ENCODE measurements at places on chromosomes 13 and 19.

DNA sequence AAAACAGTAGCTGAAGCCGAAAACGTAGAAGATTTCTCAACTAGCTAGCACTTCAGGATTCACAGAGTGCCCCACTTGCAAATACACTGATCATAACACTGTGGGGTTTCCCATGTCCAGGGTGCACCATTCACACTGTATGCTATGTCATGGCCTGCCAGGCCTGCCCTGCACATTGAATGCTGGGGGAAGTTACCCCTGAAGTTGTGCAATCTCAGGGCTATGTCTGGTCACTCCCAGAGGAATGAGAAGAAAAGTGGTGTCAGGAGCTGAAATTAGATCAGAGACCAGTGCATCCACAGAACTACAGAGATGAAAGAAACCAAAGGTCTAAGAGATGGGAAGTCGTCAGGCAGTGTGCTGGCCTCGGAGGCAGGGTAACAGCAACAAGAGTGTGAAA, 196.8 kb downstream of the RAP2A start:
- no peak for DNase-seq

- no peak for DNase-seq
These were observed 241.4 kb downstream of the UQCRFS1 start for GRCh38 chr19:28971513-28971912.

DNA sequence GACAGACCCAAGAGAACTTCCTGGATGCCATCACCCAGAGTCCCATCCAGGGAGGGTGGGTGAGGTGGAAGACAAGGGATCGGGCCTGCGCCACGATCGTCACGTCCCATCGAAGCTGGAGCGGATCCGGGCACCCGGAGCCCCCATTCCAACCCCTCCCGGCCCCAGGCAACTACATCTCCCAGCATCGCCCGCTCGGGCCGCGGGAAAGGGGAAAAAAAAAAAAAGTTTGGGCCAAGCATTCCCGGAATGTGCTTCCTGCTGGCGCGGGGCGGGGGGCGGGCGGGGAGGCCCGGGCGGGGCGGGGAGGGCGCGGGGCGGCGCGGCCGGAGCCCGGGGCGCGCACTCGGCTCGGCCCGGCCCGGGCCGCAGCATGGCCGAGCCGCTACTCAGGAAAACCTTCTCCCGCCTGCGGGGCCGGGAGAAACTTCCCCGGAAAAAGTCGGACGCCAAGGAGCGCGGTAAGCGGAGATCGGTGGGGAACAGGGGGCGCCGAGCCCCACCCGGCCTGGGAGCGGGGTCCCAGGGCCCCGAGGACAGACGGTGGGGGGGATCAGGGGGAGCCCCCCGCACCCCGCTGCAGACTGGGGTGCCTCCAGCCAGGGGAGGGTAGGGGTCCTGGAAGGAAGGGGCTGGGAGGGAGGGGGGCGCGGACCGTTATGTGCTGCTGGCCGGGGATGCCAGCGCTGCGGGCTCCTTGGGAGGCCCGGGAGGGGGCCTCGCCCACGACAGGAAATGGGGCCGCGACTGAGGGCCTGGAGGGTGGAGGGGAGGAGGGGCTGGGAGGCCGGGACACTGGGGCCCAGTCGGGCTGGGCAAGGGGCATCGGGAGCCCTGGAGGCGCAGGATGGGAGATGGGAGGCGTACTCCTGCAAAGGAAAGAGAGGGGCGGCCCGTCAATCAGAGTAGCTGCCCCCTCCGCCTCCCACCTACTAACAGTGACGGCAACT, at the start of gene SYDE1:
Gene SYDE1, plus strand, starts transcription at position 341 of the 950 bp plus-strand sequence. Its CDS starts 33 bp downstream, at position 374.
- no peak for DNase-seq

DNA sequence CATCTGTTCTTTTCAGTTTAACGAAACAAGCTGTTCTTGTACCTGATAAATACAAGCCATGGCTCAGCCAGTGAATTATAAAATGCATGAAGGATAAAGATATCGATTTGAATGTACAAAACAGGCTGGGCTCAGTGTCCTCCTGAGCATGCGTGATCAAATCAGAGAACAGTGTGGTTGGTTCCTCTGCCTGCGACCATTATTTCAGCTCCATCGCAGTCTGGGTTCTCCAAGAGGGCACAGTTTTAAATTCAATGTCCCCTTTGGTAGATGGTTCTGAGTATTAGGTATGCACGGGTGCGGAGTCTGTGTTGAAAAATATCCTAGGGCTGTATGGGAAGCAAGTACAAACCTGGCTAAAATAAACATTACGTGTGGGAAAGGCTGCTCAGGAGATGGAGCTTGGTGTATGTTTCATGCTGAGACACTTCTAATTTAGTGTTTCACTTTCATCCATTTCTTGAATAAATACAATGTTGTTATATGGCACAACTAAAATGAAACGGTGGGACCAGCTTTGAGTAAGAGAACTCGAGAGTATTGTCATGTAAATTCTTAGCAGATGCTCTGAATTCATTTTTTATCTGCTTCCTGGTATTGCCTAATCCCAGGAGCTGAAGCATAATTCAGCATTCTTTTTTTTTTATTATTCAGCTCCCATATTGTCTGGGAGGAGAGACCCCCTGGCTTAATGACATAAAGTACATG, 458.7 kb downstream of the MYO16 start:
- no peak for DNase-seq

DNA sequence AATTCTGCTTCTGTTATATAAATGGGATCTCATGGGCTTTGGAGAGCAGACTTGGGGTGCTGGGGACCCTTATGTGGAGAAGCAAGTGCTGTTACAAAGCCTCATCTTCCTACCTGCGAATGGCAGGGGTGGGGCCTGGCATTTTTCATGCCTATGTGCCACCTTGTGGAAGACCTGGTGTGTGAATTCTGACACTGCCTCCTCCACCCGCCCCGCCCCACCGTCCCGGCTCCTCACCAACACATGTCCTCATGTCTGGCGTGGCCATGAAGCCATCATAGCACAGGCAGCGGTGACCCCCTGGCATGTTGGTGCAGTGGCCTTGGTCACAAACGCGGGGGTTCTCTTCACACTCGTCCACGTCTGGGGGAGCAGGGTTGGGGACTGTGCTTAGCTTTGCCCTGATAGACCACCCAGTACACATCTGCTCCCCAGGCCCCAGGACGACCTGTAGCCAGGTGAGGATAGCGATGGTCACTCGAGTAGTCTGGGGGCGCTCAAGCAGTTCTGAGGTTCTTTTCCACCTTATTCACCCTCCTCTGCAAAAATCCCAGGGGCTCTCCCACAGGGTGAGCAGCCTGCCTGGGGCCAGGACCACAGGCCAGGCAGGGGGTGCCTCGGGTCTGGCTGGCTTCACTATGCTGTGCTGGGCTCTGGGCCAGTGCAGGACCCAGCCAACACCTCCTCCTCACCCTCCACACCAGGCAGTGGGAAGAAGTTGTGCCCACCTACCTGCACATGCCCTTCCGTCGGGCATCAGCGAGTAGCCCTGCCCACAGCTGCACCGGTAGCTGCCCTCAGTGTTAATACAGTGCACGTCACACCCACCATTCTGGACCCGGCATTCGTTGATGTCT, 32.7 kb downstream of the FBN3 start:
- DNase-seq: no peak

GRCh38 chr19:34402074-34402600, 2.1 kb upstream of the PDCD2L start:
- DNase-seq: no peak

DNA sequence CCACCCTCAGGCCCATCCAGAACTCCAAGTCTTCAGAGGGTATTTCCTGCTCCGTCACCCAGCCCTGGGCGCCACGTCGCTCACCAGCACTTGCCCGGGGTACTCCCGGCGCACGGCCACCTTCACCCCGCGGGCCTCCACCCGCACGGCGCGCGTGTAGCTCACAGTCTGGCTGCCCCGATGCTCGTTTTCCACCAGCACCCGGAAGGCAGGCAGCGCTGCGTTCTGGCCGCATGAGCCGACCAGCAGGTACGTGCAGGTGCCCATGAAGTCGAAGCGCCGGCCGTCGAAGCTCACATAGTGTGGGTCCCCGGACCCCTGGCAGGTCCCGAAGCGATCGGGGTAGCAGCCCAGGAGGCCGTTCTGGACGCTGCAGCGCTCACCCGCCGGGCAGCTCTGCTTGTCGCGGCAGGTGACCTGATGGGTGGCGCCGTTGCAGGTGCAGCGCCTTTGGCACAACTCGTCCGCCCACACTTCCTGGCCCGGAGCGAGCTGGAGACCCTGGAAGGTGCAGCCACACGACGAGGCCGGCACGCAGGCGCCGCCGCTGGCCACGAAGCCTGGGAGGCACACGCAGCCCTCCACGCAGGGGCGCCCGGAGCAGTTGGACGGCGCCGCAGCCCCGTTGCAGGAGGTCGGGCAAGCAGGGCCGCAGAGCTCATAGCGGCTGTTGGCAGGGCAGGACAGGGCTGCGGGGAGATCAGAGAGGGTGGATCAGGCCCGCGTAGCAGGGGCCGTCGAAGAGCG, 19.2 kb downstream of the FCGBP start:
- DNase-seq: no peak

DNA sequence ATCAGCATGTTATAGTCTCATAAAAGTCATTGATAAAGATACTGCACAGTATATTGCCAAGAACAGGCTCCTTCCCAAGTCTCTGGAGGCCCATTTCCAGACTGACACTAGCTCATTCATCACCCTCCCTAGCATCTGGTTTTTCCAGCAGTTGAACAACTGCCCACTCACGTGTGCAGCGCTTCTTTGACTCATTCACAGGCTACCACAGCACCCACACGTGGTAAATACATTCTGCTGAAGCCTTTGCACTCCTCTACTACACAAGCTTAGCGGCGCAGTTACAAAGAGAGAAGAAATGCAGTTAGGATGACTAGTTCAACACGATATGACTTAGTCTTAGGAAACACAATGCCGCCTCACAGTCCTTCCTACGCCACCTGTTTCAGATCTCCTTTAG, 87.7 kb downstream of the DOCK9 start:
- no peak for DNase-seq

- DNase-seq: no peak
These were observed 17.6 kb downstream of the EMP3 start for GRCh38 chr19:48342841-48343540.

GRCh38 chr13:113192902-113193301, 15.6 kb downstream of the PCID2 start:
- no peak for DNase-seq

Data from GM12892 (cell line).